ENCODE measurements at places on chromosomes 3 and 15.

DNA sequence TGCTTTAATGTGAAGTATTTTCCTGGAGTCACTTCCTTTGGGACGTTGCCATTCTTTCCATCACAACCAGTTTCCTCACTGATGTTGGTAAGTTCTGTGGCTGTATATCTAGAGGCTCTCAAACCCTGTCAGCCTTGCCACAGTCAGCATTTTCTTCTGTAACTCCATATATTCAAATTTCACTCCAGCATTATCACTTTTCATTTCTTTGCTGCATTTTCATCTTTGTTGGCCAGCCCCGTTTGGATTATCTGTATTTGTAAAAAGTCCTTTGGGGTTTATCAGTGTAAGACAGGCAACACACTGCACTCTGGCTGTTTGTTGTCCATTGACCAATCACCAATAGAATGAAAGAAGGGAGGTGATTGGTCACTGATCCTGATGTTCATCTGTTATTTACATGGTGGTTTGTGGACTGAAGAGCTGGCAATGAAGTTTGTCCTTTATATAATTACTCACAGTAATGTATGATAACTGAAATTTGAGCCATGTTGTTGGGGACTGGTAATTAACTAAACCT is 20.3 kb downstream of the GMPS start:
- no peak for DNase-seq

DNA sequence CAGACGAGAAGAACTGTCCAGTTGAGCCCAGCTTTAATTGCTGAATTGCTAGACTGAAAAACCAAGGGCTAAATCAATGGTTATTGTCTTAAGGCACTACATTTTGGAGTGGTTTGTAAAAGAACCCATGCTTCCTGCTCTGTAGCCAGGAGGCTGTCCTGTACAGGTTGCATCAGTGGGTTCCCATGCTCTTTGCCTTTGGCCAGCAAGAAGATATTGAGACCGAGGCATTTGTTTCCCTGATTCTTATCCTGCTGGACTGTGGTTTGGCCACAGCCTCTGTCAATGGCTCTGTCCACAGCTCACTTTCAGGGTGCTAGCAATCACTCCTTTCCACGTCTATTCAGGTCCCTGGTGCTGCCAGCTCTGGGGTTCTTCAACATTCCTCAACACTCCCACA is 89.6 kb downstream of the FAM43A start:
- DNase-seq: no peak

GRCh38 chr3:152290374-152290773 is 21.6 kb downstream of the MBNL1 start:
- no peak for DNase-seq

- no peak for DNase-seq
Observed at GRCh38 chr15:98718426-98719136, 70.2 kb downstream of the IGF1R start.

DNA sequence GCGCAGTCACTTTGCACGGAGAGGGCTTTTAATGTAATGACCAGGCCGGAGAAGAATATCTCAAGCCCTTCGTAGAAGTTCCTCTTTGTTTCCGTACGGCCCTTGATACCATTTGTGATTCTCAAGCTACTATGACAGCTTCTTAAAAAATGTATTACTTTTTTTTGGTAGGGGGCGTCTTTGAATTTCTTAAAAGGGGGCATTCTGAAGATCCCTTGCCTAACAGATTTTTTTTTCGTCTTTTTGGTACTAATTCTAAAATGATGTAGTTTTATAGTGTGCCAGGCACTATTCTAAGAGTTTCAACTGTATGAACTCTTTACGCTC is 614.0 kb downstream of the MCTP2 start:
- DNase-seq: no peak

- DNase-seq: no peak
Observed at GRCh38 chr3:124142389-124142970, 150.6 kb upstream of the ROPN1 start.

- no peak for DNase-seq
Observed at GRCh38 chr3:9682096-9682495, 21.5 kb upstream of the CPNE9 start.

- DNase-seq: no peak
Observed at GRCh38 chr3:159169828-159170227, 368.0 kb downstream of the MFSD1 start.

- no peak for DNase-seq
Observed at GRCh38 chr15:67707520-67708283, 117.6 kb upstream of the SKOR1 start.

- no peak for DNase-seq
Observed at GRCh38 chr15:66151809-66152208, 101.7 kb downstream of the MEGF11 start.

- DNase-seq: no peak
Observed at GRCh38 chr3:185646382-185647133, 60.5 kb downstream of the SENP2 start.

- DNase-seq: no peak
Observed at GRCh38 chr3:130662501-130662996, 84.1 kb downstream of the PIK3R4 start.

DNA sequence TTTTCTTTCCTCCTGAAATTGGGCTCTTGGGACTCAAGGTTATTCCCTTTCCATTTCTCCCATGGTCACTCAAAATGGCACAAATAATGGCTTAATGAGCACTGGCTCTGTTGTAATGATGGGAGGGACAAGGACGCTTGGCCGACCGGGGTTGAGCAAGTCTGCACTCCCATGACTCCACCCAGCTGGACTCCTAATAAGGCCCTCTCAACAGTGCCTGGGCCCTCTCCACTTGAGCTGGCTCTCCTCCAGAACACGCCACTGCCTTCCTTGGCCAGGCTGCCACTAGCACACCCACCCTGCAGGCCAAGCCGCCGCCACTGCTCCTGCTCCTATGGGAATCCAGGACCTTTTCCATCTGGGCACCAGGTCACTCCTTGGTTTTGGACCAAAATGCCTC is 42.3 kb downstream of the ADCY5 start:
- no peak for DNase-seq

DNA sequence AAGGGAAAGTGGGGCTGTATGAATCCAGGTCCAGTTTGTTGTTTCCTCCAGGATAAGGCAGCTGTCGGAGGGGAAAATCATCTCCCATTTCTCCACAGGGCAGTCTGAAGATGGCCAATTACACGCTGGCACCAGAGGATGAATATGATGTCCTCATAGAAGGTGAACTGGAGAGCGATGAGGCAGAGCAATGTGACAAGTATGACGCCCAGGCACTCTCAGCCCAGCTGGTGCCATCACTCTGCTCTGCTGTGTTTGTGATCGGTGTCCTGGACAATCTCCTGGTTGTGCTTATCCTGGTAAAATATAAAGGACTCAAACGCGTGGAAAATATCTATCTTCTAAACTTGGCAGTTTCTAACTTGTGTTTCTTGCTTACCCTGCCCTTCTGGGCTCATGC is 911 bp downstream of the CCRL2 start:
- no peak for DNase-seq

DNA sequence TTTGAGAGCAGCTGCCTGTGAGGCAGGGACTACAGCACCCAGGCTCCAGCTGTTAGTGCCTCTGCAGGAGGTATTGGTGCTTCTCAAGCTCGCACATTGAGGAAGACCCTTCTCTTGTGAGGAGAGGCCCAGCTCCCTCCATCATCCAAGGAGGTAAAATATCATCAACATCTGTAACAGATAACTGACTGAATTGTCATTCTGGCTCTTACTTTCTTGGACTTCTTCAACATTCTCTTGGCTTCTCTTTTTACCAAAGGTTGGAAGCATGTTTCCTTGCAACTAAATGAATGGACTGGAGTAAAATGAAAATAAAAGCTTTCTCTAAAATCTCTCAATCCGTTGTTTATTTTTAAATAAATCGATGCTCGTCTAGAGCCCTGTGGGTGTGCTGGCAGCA is 53.1 kb upstream of the PXYLP1 start:
- DNase-seq: no peak
